T-helper 9 cell (primary cell): ENCODE measurements at places on chromosomes 7 and 10.

DNA sequence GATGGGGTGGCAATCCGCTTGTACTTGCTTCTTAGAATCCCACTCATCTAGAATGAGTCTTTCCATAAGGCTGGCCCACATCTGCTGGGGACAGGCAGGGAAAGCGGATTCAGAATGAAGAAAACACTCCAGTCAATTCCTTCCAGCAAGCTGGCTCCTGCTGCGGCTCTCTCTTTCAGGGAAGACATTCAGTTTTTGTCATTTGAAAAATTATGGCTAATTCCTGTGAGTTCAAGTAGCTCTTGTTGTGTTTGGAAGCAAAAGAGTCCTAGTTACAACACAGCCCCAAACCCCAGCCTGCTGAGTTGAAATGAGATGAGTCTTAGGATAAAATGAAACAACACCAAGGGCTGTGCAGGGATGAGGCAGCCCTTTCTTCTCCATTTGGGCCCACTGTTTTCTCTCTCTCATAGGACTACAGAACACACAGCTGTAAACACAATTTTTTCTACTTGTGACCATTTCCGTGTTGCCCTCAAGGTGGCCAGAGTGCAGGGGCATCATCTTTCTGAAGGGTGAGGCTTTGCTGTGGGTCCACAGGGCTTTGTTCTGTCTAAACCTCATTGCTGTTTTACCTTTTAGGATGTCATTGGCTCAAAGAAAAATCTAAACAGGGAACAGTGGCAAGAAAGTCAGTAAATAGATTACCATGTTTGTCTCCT is 90.8 kb upstream of the EEPD1 start:
- DNase-seq: no peak

- no peak for DNase-seq
Measured at GRCh38 chr10:30833628-30833970, 198.1 kb downstream of the ZNF438 start.

- no peak for DNase-seq
Measured at GRCh38 chr7:88322151-88322550, 15.5 kb upstream of the STEAP4 start.

GRCh38 chr7:20952916-20953315 is 166.2 kb upstream of the SP8 start:
- DNase-seq: no peak

GRCh38 chr7:5594616-5595544 is 171.2 kb upstream of the TNRC18 start:
- no peak for DNase-seq

DNA sequence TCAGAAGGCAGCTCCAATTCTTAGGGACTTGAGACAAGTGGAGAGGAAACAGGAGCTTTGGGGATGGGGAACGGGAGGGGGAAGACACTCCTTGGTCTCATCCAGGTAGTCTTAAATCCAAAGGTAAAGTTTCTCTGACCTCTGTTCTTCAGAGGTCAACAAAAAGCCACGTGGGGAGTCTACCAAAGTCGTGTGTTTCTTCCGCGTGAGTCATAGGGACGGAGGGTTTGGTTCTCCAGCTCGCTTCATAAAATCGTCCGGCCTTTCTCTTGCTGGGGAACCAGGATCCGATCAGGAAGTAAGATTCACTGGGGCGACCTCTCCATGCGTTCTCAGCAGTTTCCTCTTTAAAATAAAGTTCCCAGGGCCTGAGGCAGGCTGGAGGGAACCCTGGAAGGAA is 275.7 kb downstream of the TCERG1L start:
- no peak for DNase-seq

- no peak for DNase-seq
Measured at GRCh38 chr10:73922007-73922863, 11.3 kb downstream of the PLAU start.

DNA sequence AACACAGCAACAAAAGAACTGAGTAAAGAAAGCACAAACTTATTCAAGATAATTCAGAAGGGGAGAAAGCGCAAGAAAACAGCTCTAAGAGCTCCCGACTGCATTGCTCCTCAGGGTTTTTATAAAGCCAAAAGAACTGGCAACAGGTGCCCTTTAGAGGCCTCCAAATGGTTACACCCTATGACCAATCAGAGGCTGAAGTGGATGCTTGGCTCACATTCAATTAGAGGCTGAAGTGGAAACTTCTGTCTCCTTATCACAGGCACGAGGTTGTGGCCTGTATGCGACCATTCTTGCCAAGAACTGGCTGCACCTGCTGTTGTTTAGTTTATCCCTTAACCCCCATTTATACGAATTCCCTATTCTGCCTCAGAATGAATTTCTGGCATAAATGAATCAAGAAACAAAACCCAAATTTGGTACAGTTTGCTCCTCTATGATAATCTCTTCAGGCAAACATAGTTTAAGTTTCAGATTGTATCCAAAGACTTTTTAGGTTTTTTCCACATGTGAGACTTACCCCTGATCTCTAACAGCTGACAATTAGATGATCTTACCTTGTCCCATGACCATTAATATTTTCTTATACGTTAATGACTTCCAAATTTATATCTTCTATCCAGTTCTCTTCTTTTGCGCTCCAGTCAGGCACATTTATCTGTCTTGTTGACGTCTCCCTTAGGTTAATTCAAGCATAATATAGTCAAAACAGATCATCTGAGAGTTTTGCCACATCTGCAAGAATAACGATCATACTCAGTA is 504.8 kb downstream of the NXPH1 start:
- DNase-seq: no peak
